ENCODE measurements at places on chromosomes 2 and 18.

- DNase-seq = no peak
Measured at GRCh38 chr18:12014521-12015415, 33.5 kb downstream of the IMPA2 start.

- no peak for DNase-seq
Measured at GRCh38 chr2:44444881-44445280, 83.1 kb downstream of the CAMKMT start.

GRCh38 chr18:3055816-3056215, 42.9 kb upstream of the LPIN2 start:
- no peak for DNase-seq

GRCh38 chr18:4510711-4511110, 55.6 kb upstream of the DLGAP1 start:
- DNase-seq = no peak

DNA sequence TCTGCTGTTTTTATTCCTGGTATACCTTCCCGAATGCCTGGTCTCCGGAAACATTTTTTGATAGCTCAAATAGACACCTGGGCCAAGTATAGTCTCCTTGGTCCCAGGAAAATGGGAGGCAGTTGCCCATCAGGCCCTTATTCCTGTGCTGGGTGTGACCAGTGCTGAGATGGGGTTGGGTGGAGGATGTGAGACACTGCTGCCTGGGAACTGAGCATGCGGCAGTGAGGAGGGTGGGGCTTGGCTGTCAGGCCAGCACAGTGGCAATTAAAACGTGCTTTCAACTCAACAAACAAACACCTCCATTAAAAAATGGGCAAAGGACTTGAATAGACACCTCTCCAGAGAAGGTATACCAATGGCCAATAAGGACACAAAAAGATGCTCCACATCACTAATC, 12.5 kb downstream of the KLHL29 start:
- no peak for DNase-seq

GRCh38 chr2:174748948-174749347, 15.3 kb downstream of the CHRNA1 start:
- DNase-seq = peak; percentile 85

- no peak for DNase-seq
Measured at GRCh38 chr2:158403237-158403636, 53.3 kb downstream of the CCDC148 start.

- no peak for DNase-seq
Measured at GRCh38 chr2:19635951-19636510, 265.8 kb downstream of the TTC32 start.

GRCh38 chr2:19580830-19581229, 222.4 kb upstream of the OSR1 start:
- DNase-seq = no peak

DNA sequence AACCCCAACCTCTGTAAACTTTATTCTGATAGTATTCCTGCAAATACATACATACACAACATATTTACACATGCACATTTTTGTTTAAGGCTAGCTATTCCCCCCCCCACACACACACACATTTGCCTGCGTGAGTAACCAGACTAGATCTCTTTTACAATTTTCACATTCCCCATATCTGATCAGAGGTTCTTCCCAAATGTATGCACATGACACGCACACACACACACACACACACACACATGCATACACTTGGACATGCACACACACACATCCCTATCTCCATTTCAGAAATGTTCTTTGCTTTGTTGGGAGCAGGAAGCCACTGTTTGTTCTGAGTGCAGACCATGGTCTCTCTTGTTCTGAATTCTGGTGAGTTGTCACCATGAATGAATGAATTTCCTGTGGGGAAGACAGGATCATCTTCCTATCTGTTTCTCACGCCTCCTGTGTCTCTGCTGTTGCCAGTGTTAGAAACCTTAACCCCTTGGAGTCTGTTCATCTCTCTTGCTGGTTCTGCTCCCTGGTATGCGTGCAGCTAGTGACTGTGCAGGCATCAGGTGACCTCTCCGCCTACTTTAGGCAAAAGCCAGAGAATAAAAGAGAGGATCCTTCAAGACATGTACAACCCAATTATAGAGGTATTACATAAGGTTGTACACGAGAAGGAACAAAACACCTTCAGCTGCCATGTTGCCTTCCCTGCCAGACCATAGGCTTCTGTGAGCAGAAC, 251.0 kb upstream of the RAB12 start:
- no peak for DNase-seq

- no peak for DNase-seq
Measured at GRCh38 chr18:61731693-61732376, 161.0 kb downstream of the RNF152 start.

DNA sequence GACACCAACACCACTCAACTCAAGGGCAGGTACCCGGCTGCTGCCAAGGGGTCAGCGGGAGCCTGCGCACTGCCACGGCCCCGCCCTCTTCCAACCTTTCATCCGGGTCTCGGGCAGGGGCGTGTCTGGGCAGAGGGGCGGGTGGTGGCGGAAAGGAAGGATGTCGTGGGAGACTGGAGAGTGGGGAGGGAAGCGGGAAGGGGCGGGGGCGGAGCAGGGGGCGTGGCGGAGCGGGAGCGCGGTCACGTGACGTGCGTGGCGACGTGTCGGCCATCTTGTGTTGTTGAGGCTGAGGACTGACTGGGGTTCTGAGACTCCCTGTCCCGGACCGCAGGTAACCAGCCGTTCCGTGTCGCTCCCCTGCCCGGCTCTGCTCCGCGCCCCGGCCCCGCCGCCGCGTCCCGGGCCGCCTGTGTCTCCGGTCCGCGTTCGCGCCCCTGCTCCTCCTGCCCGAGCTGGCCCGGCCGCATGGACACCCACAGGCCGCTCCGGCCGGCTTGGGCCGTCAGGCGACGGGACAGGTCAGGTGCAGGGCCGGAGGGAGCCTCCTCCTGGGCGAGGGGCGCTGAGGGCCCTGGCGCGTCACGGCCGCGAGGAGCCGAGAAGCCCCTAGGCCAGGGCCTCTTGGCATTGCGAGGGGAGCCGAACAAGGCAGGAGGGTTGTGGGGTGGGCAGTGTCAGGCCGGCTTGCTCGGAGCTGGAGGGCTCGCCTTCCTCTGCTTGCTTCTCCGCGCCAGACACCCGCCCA, at the start of gene GIGYF2:
Gene GIGYF2, plus strand, starts transcription at position 273 of the 748 bp plus-strand sequence. CDS start 37,867 bp downstream, outside the sequence.
- peak; percentile 97 for DNase-seq

GRCh38 chr18:3126457-3127097, 93.2 kb downstream of the MYOM1 start:
- no peak for DNase-seq

DNA sequence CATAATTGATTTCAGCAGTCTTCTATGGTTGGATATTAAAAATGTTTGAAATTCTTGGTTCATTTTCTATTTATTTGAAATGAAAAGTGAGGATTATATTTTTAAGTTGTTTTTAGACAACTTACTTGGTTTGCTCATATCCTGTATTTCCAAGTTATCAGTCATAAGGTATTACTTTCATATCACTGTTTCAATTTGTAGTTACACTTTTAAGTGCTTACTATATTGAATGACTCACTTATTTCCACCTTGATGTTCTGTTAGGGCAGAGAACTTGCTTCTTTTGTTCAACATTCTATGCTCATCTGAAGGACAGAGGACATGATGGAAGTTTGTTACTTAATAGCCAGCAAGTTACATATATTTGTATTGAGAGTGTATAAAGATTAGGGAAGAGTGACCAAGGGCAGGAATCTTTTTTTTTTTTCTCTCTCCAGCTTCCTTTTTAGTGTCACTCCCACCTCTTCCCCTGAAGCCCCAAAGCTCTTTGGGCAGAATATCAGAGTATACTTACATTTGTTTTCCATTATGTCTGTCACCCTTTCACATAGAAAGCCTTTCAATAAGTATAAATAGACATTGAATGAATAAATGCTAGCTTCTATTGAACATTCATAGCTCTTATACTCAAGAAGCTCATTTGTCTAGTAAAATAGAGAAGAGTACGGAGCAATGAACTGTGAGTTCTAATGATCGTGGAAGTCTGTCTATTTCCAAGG, 28.1 kb downstream of the PIK3C3 start:
- DNase-seq = no peak

GRCh38 chr2:58195662-58196061, 45.5 kb downstream of the FANCL start:
- no peak for DNase-seq

DNA sequence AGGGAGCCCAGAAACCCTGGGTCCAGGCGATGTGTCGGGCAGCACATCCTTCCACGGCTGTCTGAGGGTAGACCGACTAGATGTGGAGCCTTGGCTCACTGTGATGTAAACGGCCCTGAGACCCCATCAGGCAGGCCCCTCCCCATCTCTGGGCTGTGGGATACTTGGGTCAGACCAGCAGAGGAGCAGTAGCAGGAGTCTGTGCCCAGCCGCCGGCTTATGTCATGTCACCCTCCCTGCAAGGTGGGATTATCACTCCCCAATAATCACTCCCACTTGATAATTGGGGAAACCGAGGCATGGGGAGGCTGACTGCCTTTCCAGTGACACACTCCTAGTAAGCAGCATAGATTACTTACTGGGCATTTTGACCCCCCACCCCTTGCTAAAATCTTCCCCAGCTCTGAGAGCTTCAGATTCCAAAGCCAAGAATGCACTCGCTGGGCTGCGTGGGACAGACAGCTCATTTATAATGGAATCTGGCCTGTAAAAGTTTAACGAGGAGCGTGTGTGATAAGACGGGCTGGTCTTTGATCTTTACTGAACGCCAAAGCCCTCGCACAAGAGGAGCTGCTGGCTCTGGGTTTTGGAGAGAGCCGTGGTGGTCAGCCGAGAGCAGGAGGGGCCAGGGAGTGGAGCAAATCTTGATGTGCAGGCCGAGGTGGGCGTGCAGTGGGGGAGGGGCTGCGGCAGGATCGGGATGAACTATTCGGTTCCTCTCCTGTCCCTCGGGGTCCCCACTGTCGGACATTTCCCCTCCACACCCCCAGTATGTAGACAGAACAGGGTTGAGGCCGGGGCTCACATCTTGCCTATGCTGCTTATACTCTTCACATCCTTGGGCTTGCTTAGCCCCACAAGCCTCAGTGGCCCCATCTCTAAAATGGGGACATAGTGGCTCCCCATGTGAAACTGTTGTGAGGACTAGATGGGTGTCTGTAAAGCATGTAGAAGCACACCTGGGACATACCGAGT, 200.0 kb downstream of the GLI2 start:
- no peak for DNase-seq

- DNase-seq = peak; percentile 62
Measured at GRCh38 chr2:164599954-164600589, 21.2 kb downstream of the GRB14 start.

DNA sequence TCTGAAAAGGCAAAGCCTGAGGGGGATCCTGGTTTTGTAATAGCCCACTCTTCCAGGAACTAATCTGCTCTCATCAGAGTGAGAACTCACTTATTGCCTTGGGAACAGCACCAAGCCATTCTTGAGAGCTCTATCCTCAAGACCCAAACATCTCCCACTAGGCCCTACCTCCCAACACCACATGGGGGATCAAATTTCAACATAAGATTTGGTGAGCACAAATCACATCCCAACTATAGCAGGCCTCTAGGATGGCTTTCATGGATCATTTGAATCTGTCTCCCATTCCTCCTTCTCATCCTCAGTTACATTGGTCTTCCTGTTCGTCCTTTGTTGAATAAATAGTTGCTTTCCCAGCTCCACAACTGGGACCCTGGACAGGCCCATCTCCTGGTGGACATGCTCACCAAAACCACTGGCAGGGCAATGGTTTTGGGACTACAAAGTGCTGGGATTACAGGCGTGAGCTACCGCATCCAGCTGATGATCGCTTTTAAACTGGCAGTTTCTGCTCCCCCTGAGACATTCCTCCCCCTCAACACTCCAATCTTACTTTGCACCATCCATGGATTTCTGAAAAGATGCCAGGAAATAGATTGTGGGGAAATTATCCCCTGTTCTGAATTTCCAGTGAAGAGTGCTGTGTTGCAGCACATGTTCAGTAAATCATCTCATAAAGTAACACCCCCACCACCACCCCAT, 42.6 kb downstream of the MCFD2 start:
- DNase-seq = no peak

DNA sequence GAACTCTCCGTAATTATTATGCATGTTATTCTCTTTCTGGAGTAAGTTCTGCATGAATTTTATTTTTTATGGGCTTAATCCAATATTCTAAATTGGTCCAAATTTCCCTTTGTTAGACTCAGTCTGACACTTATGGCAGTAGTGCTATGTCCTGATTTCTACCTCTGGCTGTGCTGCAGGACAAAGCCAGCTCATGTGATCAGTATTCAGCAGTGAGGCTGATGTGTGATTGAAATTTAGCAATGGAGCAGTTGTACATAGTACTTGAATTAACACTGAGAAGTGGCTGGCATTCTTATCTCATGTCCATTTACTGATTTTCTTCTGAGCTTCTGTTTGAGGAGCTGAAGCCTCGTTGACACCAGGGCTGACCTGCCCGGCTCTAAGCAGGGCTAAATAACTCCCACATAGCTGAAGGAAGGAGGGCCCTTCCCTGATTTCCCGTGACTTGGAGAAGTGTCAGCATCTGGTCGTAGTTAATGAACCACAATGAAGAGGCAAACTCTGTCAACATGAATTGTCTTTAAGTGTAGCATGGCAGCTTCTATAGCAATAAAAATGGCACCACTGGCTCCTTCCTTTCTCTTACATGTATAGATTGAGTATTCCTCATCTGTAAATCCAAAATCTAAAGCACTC, 159.0 kb upstream of the RASGRP3 start:
- DNase-seq = no peak

DNA sequence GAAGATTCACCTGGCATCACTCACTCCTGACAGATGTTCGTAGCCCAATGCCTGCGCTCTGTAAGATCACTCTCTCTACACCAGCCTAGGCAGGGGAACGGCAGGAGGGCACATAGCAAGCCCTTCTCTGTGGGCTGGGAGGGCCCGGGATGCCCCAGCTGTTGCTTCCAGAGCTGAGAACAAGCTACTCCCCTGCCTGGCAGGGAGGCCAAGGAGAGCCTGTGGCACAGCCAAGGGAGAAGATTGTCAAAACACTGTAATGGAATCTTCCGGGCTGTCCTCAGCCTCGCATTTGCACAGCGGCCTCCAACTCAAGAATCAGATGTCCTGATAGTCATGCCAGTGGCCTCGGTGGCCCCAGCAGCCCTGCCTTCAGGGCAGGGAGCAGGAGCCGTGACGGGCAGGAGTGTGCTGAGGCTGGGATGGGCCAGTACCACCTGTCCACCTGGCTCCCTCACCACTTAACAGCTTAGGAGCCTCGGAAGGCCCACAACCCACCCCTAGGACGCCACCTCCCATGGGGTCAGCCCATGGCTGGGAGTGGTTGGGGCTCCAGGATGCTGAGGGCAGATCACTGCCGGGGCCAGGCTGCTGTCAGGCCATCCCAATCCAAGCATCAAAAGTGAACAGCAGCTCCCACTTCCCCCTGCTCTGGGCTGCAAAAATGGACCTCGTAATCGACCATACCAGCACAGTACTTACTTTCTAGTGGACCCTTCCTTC, 21.9 kb upstream of the SLC35F6 start:
- DNase-seq = no peak

DNA sequence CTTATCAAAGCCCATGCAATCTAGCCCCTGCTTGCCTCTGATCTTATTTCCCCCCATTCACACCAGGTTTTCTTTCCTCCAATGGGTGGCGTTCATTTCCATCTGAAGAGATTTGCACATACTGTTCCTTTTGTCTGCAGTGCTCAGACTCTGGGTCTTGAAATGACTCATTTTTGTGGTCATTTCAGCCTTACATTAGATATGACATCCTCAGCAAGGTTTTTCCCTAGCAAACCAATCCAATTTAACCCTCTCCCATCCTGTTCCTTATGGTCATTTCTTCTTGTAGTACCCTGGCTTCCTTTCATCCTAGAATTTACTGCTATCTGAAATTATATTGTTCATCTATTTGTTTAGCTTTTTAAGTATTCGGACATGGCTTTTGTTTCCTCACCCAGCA, 42.5 kb upstream of the SCN1A start:
- DNase-seq = no peak
